Activated CD8-positive, alpha-beta memory T cell treated with anti-CD3 and anti-CD28 coated beads, Interleukin-2, amount 50 U/mL, for 4 hours (primary cell): ENCODE measurements at places on chromosomes 13 and 19.

DNA sequence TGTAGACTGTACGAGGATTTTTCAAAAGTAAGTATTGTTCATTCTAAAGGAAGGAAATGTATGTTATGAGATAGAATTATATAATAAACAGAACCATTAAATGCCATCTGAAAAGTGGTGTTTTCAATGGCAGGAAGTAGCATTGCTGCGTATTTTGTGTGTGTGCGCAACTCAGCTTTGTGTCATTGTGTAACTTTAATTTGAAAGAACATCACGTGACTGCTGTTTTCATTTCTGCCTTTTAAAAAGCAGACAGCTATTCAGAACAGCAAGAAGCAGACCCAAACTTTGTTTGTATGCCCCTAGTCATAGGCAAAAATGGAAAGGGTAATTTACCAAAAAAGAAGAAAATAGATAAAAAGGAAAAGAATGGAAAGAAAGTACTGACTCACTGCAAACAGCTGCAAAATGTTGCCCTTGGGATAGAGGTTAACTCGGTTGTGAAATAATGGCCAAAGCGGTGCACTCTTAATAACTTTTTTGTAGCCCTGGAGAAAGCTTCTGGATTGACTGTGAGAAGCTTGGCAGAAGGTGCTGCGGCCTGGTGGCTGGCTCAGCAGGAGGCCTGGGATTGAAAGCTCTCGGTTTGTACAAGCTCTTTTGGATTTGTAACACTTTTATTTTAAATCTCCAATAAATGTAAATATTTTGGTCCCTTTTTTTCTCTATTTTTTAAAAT, 97.3 kb downstream of the GGACT start:
- no peak for DNase-seq

- no peak for DNase-seq
Observed at GRCh38 chr13:103275081-103275480, 208.9 kb upstream of the SLC10A2 start.

GRCh38 chr13:64276232-64276631, 2860.6 kb upstream of the PCDH20 start:
- no peak for DNase-seq

GRCh38 chr19:9913237-9914000, 22.9 kb downstream of the OLFM2 start:
- DNase-seq = peak; percentile 25

GRCh38 chr19:13029893-13030292, 34.6 kb downstream of the NFIX start:
- DNase-seq = no peak

GRCh38 chr19:52086481-52086880, 9.1 kb downstream of the ZNF841 start:
- no peak for DNase-seq

GRCh38 chr19:10283301-10284064, 3.3 kb upstream of the ICAM4 start:
- DNase-seq = no peak

- no peak for DNase-seq
Observed at GRCh38 chr13:30551189-30551588, 66.5 kb upstream of the USPL1 start.

DNA sequence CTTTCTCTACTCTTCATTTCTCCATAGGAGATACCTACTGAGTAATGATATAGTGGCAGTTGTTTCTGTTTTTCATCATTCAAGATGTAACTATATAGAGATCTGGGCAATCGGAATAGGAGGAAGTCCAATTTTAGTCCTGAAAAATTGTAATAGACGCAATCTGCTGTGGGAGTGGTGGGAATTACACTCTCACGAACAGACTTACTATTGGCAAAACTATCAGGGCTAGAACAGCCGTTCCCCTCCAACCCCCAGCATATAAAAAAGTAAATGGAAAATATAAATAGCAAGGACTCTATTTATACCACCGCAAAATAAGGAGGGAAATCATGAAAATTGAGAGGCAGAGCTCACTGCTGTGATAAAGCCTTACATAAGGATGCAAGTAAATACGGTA, 330.1 kb downstream of the FGF14 start:
- no peak for DNase-seq
